ENCODE measurements at places on chromosomes 11 and 22.
A peak's percentile ranks its signal among the peaks of the same experiment; 100 is the strongest.

DNA sequence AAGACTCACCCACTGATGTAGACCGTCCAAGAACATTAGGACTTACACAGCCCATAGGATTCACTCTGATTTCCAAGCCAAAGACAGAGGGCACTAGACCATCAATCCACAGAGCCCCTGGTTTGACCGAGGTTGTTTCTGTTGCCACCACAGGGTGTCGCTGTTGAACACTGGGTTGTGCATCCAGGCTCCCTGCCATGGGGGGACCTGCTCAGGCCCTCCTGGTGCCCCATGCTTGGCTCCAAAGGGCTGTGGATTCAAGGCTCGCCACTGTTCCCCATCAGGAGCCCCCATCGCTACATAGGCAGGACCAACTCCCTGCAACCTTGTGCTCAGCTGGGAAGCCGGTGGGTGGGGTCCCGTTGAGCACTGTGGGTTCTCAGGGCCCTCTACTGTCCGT, 128.0 kb upstream of the ANO1 start:
- peak; percentile 46 for DNase-seq

DNA sequence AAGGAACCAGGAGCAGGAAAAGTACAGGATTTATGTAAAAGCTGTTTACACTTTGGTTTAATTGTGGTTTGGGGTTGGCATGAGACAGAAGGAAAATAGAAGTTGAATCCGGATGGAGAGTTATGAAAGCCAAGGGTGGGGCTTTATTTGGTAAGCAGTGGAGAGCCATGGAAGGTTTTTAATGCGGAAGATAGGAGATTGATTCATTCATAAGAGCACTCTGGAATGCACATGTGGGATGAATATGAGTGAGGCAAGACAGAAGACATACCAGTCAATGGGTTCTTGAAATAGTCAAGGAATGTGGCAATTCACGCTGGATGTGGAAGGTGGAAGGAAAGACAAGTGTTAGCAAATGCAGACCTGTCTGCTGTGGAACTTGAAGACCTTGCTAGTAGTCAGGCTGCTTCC, 9.3 kb upstream of the GLB1L3 start:
- peak; percentile 99 for DNase-seq

GRCh38 chr11:2655834-2656622, 43.8 kb downstream of the KCNQ1OT1 start:
- DNase-seq: peak; percentile 61

DNA sequence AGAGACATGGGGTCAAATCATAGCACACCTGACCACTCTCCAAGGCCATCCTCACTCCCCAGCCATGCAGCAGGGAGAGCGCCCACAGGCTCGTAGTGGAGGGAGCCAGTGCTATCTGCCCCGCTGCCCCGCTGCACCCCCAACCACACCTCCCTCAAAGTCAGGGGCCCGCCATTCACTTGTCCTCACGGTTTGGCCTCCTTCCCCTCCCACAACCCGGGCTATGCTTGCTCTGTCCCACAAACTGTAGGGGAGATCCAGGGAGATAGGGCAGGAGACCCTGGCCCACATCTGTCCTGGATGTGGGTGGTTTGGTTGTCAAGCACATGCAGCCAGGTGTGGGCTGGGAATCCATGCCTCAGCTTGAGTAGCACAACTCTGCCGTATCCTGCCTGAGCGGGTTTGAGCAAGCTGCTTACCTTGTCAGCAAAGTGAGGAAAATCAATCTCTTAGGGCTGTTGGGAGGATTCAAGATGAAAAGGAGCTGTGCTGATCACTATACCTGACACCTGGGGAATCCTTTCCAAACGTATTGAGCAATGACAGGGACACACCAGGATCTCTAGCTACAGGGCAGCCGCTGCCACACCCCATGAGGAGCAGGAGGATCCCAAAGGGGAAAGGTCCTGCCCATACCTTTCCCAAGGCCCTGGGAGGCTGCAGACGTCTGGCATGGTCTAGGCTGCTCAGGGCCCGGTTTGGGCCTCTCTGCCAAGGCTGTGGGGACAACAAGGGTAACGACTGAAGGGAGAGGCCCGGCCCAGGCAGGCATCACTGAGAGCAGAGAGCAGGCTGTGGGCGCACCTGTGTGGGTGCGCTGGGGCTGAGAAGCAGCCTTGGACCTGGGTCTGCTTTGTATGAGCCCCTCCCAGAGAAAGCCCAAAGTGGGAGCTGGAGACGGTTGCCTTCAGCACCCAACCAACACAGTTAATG, 23.3 kb downstream of the KCNJ5 start:
- DNase-seq: peak; percentile 59

GRCh38 chr11:33777906-33778305, 3.6 kb upstream of the FBXO3 start:
- no peak for DNase-seq

DNA sequence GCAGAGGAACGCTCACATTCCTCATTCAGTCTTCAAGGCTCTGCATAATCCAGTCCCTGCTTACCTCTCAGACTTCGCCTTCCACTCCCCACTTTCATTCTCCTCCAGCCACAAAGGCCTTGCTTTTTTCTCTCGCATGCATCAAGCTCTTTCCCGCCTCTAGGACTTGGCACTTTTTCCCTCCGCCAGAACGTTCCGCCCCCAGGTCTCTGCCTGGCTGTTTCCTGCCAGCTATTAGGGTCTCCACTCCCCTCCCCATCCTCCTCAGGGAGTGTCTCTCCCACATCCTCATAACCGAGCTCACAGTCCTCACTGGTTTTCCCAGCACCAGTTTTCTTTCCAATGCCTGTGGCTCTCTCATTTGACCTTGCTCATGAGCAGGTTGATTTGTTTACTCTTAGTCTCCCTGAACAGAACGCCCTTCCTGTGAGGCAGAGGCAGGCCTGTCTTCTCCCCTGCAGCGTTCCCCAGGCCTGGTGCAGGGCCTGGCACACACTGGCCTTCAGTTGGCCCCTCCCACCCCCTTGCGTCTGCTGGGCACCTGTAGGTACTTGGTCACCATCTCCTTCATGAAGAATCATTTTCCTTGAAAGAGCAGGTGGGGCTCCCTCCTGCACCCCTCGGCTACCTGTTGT, 75.2 kb downstream of the RTL6 start:
- no peak for DNase-seq

- no peak for DNase-seq
These were observed 63.7 kb downstream of the PTPRJ start for GRCh38 chr11:48043991-48044512.

- no peak for DNase-seq
These were observed 940 bp upstream of the TNKS1BP1 start for GRCh38 chr11:57325735-57326048.

DNA sequence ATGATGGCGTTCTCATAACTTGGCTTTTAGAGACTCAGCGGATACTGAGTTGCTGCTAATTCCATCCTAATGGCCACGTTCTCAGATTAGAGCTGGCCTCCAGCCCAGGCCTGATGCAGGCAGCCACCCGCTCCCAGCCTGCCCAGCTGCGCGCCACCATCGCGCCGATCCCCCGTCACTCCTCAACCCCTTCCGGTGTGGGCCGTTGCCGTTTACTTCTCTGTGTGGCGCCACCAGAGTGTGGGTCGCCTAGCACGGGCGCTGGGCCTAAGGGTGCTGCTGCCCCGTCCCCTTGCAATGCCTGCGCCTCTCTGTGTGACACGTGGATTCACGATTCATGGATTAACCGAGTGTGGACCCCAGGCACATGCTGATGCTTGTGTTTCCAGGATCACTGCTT, 1116.0 kb downstream of the BRD1 start:
- DNase-seq: no peak

DNA sequence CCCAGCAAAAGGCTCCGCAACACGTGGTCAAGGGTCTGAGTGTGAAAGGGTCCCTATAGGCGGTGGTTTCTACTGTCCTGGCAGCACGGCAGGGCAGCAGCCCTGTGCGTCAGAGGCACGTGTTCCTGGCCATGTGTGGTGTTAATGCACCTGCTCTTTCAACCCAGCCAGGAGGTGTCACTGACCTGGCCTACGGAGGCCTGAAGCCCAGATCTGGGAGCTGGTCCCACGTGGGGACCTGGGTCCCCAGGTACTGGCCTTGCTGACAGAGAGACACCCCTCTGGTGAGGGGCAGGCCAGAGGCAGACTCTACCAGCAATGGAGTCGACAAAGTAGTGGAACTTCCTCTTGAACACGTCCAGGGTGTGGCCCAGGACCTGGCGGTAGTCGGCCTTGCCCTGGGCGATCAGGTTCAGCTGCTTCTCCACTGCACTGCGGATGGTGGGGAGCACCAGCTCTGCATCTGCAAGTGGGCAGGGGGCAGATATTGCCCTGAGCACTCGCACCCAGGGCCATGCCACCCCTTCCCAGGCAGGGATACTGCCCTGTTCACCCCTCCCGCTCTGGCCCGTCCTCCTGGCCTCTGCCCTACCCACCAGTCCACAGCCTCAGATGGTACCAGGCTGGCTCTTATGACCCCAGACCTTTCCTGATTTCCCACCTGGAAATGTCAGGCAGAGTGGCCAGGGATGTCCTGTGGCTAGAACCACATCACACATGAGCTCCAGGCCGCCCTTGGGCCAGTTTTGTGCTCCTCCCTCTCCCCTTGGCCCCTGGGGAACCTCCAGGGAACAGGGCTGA, 6.8 kb upstream of the PPM1F start:
- no peak for DNase-seq

- DNase-seq: no peak
These were observed 393.0 kb upstream of the ANO3 start for GRCh38 chr11:25938952-25939351.

DNA sequence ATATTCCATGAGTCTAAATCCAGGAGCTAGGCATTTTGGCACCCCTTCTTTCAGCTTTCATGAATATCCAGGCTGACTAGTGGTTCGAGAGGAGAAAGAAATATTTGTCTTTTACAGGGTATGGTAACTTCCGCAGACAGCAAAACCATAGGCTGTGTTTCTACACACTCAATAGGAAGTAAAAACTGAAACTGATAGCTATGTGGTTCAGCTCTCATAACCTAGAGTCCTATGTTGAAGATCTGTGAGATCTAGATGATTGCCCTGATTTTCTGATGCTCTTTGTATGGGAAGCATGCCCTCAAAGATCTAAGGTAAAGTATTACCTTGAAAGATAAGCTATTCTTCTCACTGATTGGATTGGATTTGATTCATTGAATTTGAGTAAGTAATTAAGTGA, 118.3 kb downstream of the CD44 start:
- DNase-seq: no peak

DNA sequence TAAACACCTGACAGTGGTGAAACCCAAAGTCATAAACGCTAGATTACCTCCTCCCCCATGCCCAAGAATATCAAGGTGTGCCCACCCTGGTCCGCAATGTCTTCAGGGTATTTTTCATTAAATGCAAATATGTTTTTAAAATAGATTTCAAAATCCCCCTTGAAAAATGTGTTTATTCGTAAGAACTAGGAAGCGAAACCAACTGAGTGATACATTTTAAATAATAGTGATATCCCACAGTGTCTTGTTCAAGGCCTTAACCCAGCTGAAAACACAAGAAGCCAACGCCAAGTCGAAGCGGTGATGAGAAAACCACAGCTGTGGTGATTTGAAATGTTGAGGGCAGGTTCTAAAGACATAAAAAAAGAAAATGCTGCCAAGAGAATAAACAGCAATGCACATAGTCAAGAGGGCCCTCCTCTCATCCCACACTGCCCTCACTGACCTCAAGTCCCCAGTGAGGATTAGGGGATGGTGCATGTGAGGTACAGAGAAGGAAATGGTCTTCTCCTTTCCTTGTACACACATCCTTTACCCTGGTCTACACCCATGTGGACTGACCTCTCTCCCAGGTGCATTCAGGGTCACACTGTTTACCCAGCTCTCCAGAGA, 25.5 kb downstream of the KCNJ1 start:
- DNase-seq: no peak

GRCh38 chr11:33663121-33663520, 37.5 kb downstream of the C11orf91 start:
- no peak for DNase-seq

DNA sequence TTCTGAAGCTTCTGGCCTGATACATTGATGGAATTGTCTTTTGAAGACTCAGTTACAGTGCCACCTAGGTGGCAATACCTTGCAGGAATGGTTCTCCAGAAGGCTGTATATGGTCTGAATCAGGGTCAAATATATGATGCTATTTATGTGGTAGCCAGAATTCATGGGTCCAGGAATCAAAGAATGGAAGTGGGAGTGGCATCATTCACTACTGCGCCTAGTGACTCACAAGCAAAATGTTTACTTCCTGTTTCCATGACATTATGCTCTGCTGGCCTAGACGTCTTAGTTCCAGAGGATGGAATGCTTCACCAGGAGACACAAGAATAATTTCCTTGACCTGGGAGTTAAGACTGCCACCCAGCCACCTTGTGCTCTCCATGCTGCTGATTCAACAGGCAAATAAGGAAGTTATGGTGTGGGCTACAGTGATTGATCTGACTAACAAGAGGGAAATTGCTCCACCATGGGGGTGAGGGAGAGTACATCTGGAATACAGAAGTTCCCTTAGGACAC, 491.8 kb downstream of the ETS1 start:
- DNase-seq: peak; percentile 90

DNA sequence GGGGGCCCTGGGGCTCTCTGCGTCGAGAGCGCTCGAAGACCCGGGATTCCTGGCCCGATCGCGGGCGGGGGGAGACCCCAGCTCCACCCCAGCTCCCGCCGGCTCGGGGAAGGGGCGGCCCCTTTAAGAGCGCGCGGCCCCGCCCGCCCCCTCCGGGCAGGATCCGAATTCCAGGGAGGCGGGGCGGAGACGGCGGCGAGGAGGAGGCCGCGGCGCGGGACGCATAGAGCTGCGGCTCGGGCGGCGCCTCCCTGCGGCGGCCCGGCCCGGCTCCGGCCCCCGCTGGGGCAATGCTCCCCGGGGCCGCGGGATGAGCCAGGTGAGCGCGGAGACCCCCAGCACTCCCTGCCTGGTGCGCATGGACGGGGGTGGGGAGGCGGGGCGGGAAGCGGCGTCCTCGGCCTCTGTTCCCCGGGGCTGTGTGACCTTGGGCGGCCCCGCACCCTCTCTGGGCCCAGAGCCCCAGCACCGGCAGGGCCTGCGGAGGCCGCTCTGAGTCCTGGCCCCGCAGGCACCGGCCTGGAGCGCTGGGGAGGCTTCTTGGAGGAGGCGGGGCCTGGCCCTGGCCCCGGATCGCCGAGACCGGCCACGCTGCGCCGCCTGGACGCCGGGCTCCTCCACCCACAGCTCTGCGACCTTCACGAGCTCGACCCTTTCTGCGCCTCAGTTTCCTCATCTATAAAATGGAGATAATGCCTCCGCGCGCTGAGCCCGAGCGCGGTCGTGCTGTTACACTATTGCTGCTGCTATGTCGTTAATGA, 565 bp downstream of the GAS2L1 start:
- peak; percentile 81 for DNase-seq

DNA sequence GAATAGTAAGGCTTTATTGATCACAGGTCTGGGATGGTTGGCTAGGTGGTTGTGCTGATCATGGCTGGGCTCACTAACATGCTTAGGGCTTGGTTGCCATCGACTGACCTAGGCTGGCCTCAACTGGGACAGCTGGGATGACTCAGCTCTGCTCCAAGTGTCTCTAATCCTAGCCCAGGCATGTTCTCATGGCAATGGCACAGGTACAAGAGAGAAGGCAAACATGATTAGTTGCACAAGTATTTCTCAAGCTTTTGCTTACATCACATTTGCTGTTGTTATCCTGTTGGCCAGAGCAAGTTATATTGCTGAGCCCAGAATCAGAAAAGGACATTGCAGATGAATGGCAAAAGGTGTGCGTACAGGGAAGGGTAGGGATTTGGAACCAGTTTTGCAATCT, 68.5 kb upstream of the SLC35C1 start:
- peak; percentile 98 for DNase-seq

GRCh38 chr11:128516886-128517285, 70.5 kb downstream of the ETS1 start:
- DNase-seq: no peak

All from epithelial cell of esophagus (primary cell).